Right ventricle myocardium superior (tissue), 1 donor: ENCODE measurements at places on chromosomes 2 and 18. TPM values are rescaled to one million over a fixed set of nuclear protein-coding genes. Genes with fewer than 3 reads are reported as not detected.

The PJVK gene
- total RNA-seq: 1.0 TPM

The PLEKHM3 gene
- total RNA-seq: 12.5 TPM

The OTOS gene
- not detected for total RNA-seq

The SPP2 gene
- total RNA-seq: not detected

The SOS1 gene
- total RNA-seq: 24.2 TPM

The ZNF397 gene
- 12.7 TPM for total RNA-seq

The TTC31 gene
- 8.4 TPM for total RNA-seq

The DSG4 gene
- total RNA-seq: not detected

The PDE11A gene
- 2.2 TPM for total RNA-seq

The ARMC9 gene
- total RNA-seq: 0.89 TPM

The PCARE gene
- total RNA-seq: 0.67 TPM

The ALPP gene
- not detected for total RNA-seq

The CRYBA2 gene
- not detected for total RNA-seq

The ZNF804A gene
- not detected for total RNA-seq

- no peak for DNase-seq
These were observed 66.5 kb downstream of the FTCDNL1 start for GRCh38 chr2:199784512-199784911.

DNA sequence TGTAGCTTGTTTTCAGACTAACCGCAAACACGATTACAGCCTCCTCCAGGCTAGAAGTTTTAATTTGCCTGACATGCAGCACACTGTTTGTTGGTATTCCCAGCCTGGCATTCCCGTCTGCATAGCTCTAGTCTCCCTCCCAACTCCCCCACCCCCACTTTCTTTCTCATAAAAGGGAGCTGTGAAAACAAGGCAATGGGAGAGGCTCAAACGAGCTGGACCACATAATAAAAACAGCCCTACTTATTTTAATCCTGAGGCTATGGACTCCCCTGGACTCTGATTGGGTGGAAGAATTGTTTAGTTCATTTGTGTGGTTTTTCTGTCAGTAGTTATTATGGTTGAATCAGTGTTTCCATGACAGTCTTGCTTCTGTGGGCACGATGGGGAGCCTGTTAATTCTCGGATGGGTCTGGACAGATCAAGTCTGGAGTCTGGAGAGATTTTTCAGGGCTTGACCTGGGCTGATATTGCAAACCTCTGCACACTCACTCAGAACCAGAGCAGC is 1.2 kb downstream of the STON1 start:
- DNase-seq: no peak

- no peak for DNase-seq
These were observed 759 bp upstream of the ACTR1B start for GRCh38 chr2:97664636-97664970.

DNA sequence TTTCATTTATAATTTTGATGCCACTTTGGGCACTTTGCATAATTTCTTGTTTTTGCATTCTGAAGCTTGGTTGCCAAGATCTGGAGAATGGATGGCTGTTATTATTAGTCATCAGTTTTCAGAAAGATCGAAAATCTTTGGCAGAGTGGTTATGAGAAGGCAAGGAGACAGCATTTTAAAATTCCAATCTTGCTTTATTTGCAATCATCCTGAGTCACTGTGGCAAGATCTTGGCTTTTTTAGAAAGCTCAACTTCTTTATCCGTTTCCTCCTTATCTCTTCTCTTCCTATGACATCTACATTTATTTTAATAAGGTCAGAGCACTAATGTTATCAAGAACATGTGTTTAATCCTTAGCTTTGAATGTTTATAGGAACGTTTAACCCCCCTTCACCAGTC is 31.1 kb upstream of the EIF2AK3 start:
- no peak for DNase-seq

GRCh38 chr2:41709702-41710599 is 337.9 kb upstream of the PKDCC start:
- no peak for DNase-seq

GRCh38 chr2:196238836-196239380 is 67.5 kb upstream of the STK17B start:
- DNase-seq: no peak

DNA sequence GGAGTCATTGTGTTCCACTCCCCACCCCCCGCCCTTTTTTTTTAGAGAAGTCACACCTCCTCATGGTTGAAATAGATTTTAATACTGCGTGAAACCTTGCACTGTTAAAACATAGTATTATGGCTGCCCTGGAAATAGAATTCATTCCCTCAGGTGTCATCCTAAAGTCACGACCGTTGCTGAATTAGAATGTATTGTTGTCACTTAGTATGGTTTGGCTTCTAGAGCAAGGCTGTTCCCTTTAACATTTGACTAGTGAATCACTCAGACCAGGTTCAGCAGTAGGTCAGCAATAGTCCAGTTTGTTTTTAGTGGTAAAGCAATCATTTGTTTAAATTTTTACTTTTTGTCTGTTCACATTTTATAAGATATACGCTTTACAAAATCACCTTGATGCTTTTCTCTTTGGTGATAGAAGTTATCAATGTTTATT is 1.2 kb downstream of the BABAM2 start:
- DNase-seq: no peak

DNA sequence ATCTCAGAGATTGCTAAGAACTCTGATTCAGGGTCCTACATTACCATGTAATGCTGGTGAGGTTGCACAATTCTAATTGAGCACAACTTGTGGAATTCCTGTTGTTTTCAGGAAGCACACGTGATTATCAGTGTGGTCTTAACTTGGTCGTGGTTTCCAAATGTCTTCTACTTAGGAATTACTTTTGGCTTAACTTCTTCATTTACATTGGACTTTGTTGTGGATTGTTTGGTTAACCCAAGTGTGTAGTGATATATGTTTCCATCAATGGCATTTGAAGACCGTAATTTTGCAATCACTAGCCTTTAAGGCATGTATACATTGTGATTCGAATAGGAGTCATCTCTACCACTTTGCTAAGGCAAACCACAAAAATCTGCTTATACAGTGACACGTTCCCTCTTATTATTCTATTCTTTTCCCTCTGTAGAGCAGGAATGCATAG is 373.3 kb downstream of the IRS1 start:
- DNase-seq: no peak

GRCh38 chr2:23524261-23524706 is 139.3 kb downstream of the KLHL29 start:
- DNase-seq: peak; percentile 34

GRCh38 chr2:174971868-174972781 is 33.1 kb downstream of the CHN1 start:
- no peak for DNase-seq

DNA sequence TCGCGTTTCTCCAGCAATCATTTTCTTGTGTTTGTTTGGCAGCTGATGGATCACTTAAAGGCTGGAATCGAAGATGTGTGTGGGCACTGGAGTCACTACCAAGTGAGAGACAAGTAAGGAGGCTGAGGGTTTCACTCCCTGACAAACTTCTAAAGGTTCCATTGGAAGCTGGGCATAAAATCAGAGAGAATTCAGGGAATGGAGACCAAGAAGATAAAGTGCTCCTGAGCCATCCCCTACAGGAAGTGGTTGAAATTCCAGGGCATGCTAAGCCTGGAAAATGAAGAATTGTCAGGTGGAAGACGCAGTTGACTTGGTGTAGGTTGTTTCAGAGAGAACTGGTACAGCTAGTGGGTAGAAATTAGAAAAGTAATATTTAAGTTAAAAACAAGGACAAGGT is 39.1 kb downstream of the SLC9A4 start:
- no peak for DNase-seq

GRCh38 chr2:188571543-188572303 is 280.0 kb downstream of the GULP1 start:
- no peak for DNase-seq

DNA sequence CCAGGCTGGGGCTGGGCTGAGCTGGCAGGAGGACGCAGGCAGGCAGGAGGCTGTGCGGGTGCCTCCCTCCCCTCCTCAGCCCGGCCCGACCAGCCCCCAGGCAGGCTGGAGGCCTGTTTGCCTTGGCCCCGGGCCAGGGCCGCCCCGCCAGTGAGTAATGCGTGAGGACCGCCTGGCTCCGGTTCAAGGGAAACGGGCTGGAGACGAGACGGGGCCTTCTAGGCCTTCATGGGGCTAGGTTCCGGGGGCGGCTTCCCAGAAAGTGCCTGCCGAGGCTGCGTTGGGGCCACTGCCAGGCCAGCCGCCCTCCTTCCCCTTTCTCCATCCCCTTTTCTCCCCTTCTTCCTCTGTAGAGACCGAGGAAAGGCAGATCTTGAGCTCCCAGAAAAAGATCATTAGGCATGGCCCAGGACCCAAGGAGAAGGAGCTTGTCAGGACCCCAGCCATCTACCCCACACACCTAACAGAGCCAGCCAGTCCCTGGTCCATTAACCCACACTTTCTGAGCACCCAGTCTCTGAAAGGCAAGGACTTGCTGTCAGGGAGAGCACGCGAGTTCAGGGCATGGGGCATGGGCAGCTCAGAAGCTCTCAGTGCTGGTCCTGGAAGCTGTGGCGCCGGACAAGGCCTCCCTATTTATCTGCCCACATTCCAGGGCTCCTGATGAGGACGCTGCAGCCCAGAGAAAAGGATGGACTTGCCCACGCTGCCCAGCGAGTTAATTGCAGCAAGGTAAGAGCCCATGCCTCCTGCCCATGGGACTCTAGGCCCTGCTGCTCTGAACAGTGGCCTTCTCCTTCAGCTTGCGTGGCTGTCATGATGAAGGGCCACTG is 48.5 kb downstream of the SMAD7 start:
- DNase-seq: peak; percentile 92

DNA sequence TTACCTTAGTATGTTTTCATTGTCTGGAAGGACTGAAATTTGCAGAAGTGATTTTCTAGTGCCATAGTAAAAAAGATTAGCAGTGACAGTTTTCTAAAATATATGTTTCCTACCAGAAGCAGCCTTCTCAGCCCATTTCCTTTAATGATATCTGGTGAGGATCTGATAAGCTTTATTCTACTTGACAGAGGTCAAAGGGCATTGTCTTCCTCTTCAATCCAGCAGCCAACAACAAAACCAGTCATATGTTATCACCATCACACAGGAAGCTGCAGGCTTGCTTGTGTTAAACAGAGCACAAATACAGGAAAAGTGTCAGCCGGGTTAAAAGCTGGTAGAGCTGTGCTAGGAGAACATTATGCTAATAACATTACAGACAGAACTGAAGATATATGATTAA is 35.6 kb upstream of the ZSWIM2 start:
- DNase-seq: no peak

GRCh38 chr2:170974304-170974993 is 45.4 kb downstream of the GORASP2 start:
- no peak for DNase-seq

DNA sequence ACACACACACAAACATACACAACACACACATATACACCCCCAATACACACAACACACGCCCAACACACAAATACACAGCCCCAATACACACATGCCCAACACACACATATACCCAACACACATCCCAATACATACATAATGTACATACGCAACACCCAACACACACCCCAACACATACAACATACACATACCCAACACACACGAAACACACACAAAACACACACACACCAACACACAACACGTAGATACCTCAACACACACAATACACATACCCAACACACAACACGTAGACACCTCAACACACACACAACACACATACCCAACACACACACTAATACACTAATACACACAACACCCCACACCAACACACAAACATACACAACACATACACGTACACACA is 8.9 kb upstream of the STK25 start:
- no peak for DNase-seq

DNA sequence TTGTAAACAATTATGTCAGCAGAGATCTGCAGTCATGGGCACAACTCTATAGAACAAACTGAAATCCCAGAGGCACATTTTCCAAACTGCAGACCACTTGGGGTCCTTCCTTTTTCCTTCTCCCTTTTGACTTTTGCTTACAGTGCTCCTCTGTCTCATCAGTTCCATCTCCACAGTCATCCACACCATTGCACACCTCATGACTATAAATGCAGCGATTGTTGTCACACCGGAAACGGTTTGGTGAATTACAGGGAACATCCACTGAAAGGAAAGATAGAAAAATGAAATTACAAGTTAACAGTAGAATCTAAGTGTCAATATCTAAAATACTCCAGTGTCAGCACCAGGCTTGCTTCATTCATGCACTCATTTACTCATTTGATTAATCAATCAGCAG is 96.4 kb downstream of the DHRS9 start:
- no peak for DNase-seq

DNA sequence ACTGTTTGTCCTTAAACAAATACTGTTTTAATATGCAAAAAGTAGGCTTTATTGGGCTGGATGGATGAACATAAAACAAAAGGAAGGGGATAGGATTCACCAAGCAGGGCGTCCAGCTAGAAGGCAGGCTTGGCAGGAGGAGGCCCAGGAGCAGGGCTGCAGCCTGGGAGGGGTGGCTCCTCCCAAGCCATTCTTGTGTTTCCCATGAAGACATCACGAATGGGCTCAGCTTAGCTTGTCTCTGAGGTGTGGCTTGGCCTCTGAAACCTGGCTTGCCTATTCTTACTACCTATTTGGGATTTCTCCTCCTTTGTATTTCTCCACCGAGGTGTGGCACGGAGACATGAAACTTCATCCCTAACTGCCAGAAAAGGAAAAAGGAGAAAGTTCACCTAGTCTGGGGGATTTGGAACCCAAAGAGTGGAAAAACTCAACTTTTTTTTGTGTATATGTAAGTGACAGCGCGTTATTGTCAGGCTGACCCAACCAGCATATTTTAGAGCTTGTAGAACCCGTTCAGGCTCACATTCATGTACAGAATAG is 481.9 kb upstream of the SPRED2 start:
- DNase-seq: no peak

DNA sequence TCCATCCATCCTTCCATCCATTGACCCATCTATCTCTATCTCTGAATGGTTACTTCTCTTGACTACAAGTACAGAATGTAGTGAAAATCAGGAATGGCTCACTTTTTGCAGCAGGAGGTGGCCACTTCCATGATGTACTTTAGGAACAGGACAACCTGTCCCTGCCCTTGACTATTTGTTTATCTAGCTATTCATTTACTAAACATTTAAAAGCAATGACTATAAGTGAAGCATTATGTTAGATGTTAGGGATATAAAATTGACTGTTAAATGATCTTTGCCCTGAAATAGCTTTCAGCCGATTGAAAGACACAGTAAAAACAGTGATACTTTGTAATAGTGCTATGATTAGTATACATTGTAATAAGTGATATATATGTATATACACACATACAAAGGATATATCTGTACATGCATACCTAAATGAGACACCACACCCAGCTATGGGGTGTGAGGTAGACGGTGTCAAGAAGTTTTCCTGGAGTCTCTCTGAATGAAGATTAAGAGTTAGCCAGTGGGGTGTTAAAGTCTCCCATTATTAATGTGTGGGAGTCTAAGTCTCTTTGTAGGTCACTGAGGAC is 68.5 kb downstream of the C18orf54 start:
- DNase-seq: no peak

DNA sequence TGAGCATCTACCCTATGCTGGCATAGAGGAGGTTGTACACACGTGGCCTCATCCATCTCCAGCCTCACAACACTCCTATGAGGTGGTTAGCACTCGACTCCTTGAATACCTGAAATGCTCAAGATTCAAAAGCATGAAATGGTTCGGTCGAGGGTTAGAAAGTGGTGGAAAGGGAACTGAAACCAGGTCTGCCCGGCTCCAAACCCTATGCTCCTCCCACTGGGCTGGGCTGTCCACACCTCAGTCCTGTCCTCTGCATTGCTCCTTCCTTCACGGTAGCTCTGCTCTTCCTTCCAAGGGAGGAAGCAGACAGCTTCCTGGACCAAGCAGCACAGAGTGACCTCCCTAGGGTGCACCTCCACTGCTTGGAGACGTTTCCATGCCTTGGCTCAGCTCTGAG is 565.2 kb upstream of the ID2 start:
- DNase-seq: no peak
